ENCODE measurements at places on chromosomes 5 and 9.

DNA sequence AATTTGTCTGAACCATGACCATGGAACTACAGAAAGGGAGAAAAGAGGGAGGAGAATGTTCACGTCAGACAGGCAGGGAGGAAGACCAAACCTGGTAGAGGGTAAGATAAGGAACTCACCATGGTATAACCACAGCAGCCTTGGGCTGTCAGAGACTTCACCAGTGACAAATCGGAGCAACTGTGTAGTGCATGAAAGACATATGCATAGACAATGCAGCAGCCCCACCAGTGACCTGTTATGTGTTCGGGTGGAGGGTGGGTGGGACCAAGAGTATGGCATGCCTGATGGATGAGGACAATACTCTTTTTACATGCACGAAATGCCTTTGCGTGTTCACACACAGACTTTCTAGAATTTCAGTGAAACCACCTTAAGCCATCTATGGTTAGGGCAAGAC lies 221.8 kb upstream of the RASEF start:
- no peak for DNase-seq

GRCh38 chr5:68426586-68426985 lies 211.0 kb downstream of the PIK3R1 start:
- DNase-seq = no peak

GRCh38 chr9:21281275-21281674 lies 23.8 kb downstream of the IFNA5 start:
- DNase-seq = no peak

- DNase-seq = no peak
Measured at GRCh38 chr5:172691886-172692285, 50.8 kb downstream of the NEURL1B start.

DNA sequence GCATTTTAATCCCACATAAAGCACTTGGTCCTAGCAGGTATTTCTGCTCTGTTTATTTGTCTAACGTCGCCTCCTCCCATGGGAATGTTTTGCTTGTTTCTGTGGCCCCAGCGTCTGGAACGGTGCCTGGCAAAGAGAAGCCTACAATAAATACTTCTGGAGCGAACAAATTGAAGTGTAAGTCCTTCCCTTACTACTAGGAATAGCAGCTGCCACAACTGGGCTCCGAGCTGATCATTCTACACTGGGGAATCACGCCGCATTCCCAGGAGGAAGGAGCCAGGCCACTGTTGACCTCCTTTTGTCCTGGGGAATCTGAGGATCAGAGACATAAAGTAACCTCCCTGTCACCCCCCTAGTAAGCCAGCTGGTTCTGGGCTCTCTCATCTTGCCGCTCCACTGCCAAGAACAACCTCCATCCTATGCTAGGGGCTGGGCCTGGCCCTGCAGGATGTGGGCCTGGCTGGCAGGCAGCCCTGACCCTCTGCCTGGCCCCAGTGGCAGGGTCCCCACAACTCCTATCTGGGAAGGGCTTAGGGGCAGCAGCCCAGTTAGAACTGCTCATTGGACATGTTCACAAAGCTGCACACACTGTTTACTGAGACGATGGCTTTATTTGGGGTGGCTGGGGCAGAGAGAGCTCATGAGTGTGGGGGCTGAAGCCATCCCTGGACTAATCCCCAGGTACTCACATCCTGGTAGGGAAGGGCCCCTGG lies 82.8 kb downstream of the GTF3C4 start:
- DNase-seq = no peak

DNA sequence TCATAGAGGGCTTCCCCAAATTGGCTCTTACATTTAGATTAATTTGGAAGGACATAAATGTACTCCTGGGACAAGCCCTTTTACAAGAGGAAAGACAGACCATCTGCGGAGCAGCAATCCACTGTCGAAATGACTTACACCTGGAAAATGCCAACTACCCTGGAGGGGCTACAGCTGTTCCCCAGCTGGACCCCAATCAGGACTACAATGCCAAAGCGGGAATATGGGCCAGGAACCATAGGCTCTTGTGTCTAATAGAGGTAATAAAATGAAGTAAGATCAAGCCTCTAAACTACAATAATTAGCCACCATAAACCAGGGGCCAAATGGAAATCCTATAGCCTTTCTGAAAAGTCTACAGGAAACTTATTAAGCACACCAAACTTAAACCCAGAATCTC lies 581.3 kb downstream of the PDE4D start:
- DNase-seq = no peak

GRCh38 chr5:101897914-101898313 lies 398.2 kb downstream of the SLCO4C1 start:
- no peak for DNase-seq

Measured in right kidney (tissue), 9 donors.